Left ventricle myocardium inferior (tissue), 1 donor: ENCODE measurements at places on chromosomes 7 and 10. TPM values are rescaled to one million over a fixed set of nuclear protein-coding genes. Genes with fewer than 3 reads are reported as not detected.

Gene HOXA10
- not detected for total RNA-seq

Gene DENND2A
- 10.8 TPM for total RNA-seq

DNA sequence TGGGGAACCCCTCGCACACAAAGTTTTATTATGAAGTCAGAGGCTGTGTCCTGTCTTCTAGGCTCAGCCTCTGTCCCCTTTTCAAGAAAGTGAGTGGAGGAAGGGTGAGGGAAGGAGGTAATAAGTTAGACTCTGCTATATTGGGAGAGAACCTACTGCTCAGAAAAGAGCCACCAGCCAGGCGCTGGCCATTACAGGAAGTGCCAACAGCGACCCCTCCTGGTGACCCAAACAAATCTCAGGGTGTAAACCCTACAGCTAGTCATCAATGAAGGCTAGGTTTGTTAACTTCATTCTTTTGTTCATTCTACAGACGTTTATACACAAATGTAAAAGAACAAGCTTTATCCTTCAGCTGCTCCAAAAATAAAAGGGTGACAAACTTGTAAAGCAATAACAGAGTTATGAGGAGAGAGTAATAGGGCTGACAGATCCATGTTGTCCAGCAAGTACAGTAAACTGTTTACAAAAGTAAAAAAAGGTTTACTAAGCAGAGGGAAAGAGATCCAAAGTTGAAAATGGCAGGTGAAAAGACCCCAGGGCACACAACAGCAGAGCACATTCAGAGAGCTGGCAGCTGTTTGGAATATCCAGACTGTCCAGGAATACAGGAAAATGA, 82.7 kb downstream of the FAM204A start:
- DNase-seq, result no peak
- no peak overlapping the region for H3K4me3 ChIP-seq
- no peaks in the 10 kb centered on the region for H3K36me3 ChIP-seq
- H3K27ac ChIP-seq, result no peak overlapping the region
- H3K4me1 ChIP-seq, result no peaks in the 10 kb centered on the region

DNA sequence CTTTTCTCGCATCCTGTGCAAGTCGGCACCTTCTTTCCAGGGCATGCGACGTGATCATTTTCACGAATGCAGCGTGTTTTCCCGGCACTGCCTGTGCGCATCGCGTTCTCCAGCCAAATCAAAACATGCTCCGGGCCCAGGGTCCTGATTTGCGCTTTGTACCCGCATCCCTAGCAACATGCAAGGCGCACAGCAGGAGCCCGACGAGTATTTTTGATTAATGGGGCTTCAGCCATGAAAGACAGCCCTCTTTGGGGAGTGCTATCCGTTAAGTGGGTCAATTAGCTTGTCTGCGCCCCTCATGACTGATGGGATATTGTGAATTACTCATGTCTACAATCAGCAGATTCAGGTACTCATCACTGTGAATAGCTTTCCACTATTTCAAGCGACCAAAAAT, 243.3 kb upstream of the RNF32 start:
- H3K27ac ChIP-seq, result no peak overlapping the region
- no peak overlapping the region for H3K4me3 ChIP-seq
- no peaks in the 10 kb centered on the region for H3K4me1 ChIP-seq
- H3K36me3 ChIP-seq, result no peaks in the 10 kb centered on the region
- H3K27me3 ChIP-seq, result peaks cover 52% of the 10 kb centered on the region

- H3K27ac ChIP-seq, result no peak overlapping the region
- H3K4me3 ChIP-seq, result no peak overlapping the region
- no peaks in the 10 kb centered on the region for H3K36me3 ChIP-seq
- H3K27me3 ChIP-seq, result peaks cover 91% of the 10 kb centered on the region
- no peak for DNase-seq
Observed at GRCh38 chr10:43287056-43288007, 20.5 kb upstream of the RASGEF1A start.

- no peak overlapping the region for H3K27ac ChIP-seq
- H3K36me3 ChIP-seq, result no peaks in the 10 kb centered on the region
- no peak overlapping the region for H3K4me3 ChIP-seq
- no peaks in the 10 kb centered on the region for H3K4me1 ChIP-seq
- DNase-seq, result no peak
Observed at GRCh38 chr10:117318909-117319308, 56.3 kb downstream of the PDZD8 start.

- peak overlapping the region; percentile 19 for H3K4me3 ChIP-seq
- no peak for DNase-seq
- H3K4me1 ChIP-seq, result peaks cover 71% of the 10 kb centered on the region
- peak overlapping the region; percentile 70 for H3K27ac ChIP-seq
- H3K27me3 ChIP-seq, result no peaks in the 10 kb centered on the region
Observed at GRCh38 chr7:131039355-131039762, 288.3 kb upstream of the MKLN1 start.

- DNase-seq, result no peak
- no peaks in the 10 kb centered on the region for H3K4me1 ChIP-seq
- peaks cover 6% of the 10 kb centered on the region for H3K27me3 ChIP-seq
- H3K36me3 ChIP-seq, result no peaks in the 10 kb centered on the region
- H3K4me3 ChIP-seq, result no peak overlapping the region
Observed at GRCh38 chr10:116104210-116104932, 168.6 kb downstream of the GFRA1 start.

- H3K4me1 ChIP-seq, result peaks cover 7% of the 10 kb centered on the region
- H3K27me3 ChIP-seq, result no peaks in the 10 kb centered on the region
- no peak overlapping the region for H3K27ac ChIP-seq
- H3K4me3 ChIP-seq, result no peak overlapping the region
- DNase-seq, result no peak
Observed at GRCh38 chr7:13179775-13180523, 492.5 kb downstream of the ARL4A start.
